T-helper 17 cell (primary cell): ENCODE measurements at places on chromosomes 4 and X. TPM values are rescaled to one million over a fixed set of nuclear protein-coding genes. Genes with fewer than 3 reads are reported as not detected.

HS3ST1 gene
- total RNA-seq: not detected

ARHGAP24 gene
- not detected for total RNA-seq

BEX2 gene
- total RNA-seq: 28.2 TPM

- no peak overlapping the region for H3K4me3 ChIP-seq
- H3K27me3 ChIP-seq: no peaks in the 10 kb centered on the region
- H3K27ac ChIP-seq: no peak overlapping the region
- peaks cover 8% of the 10 kb centered on the region for H3K4me1 ChIP-seq
- H3K36me3 ChIP-seq: no peaks in the 10 kb centered on the region
- no peak for DNase-seq
Observed at GRCh38 chr4:41943506-41943905, 8.3 kb downstream of the TMEM33 start.

GRCh38 chr4:104532677-104533076 lies 38.0 kb upstream of the CXXC4 start:
- no peaks in the 10 kb centered on the region for H3K4me1 ChIP-seq
- H3K4me3 ChIP-seq: no peak overlapping the region
- H3K36me3 ChIP-seq: no peaks in the 10 kb centered on the region
- H3K27ac ChIP-seq: no peak overlapping the region

DNA sequence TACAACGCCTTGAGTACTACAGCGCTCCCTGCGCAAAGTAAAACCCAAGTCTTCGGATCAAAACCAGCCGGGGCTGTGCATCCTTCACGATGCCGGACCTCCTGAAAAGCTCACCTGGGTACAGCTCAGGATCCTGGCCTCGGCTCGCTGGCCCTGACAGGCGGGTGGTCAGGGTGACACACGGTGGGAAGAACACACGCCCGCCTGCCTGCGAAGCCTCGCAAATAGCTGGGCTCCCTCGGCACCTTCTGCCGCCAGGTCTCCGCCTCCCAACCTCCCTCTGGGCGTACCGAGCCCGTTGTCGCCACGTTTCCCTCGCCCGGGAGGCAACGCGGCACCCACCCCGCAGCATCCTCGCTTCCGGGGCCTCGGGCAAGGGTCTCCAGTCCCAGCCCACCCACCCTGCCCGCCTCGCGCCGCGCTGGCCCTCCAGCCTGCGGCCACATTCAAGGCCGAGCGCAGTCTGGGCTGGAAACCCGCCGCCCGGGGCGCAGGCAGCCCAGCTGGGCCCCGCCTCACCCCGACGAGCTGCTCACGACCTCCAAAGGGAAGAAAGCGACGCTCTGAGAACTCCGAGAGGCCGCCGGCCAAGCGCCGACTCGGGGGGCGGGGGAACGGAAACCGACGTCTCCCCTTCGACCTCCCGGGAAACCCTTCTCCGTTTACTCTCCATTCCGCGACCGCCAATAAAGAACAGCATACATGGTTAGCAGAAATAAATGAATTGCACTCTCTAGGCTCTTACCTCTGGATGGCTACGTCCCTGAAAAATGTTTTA lies 511 bp downstream of the PPM1K start:
- H3K27me3 ChIP-seq: no peaks in the 10 kb centered on the region
- H3K4me1 ChIP-seq: peaks cover 44% of the 10 kb centered on the region
- DNase-seq: peak; percentile 72
- H3K4me3 ChIP-seq: peak overlapping the region; percentile 97
- peak overlapping the region; percentile 99 for H3K27ac ChIP-seq

GRCh38 chrX:39253551-39253950 lies 452.3 kb downstream of the MID1IP1 start:
- peaks cover 8% of the 10 kb centered on the region for H3K4me1 ChIP-seq
- H3K27ac ChIP-seq: no peak overlapping the region
- no peak for DNase-seq
- no peaks in the 10 kb centered on the region for H3K36me3 ChIP-seq
- H3K27me3 ChIP-seq: no peaks in the 10 kb centered on the region

DNA sequence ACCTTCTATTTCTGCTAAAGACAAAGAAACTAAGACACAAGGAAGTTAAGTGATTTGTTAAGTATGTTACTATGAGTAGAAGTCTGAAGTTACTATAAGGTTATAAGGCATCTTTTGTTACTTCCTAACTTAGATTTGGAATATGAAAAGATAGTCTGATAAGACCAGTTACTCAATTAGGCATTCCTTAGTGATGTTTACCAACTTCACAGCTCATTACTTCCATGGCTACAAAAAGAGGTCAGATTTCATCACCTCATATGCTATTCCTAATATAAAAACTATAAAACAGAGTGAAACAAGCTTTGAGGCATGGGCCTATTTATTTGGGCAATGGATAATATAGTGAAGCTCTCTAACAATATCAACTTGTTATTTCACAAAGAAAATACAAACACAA lies 143.1 kb downstream of the TBCK start:
- no peak for DNase-seq
- no peaks in the 10 kb centered on the region for H3K27me3 ChIP-seq
- peaks cover 4% of the 10 kb centered on the region for H3K36me3 ChIP-seq
- H3K27ac ChIP-seq: no peak overlapping the region
- no peaks in the 10 kb centered on the region for H3K4me1 ChIP-seq
